Left kidney (tissue), 8 donors: ENCODE measurements at places on chromosomes 7 and 10. TPM values are rescaled to one million over a fixed set of nuclear protein-coding genes. Genes with fewer than 3 reads are reported as not detected.

DNA sequence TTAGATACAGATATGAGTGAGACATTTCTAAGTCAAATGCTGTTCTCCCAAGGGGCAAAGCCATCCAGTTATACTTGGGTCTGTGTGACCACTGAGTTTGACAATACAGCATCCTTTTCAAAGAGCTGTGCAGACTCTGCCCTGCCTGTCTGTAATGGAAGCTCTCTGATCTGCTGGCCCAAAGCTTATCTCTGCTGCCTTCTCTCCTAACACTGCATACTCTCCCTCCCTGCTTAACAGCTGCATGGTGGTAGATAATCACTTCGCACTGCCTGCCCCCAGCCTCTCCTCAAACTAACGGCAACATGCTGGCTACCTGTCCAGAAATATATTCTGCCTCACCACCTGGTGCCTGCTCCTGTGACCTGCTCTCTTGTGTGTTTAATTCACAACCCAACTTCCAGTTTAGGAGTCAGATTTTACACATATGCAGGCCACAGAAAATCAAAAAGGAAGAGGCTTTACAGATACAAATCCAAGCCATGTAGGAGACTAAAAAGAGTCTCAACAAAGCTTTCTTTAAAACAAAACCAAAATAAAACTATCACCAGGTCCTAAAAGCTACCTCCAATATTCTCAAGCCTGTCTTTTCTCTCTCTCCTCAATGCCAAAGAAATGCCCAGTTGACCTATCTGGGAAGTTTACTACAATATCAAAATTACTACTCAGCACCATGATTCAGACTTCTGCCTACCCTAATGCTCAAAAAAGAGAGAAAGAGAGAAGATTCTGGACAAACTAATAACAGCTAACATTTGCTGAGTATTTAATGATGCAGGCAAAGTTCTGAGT is 145.6 kb downstream of the RELN start:
- DNase-seq: no peak

DNA sequence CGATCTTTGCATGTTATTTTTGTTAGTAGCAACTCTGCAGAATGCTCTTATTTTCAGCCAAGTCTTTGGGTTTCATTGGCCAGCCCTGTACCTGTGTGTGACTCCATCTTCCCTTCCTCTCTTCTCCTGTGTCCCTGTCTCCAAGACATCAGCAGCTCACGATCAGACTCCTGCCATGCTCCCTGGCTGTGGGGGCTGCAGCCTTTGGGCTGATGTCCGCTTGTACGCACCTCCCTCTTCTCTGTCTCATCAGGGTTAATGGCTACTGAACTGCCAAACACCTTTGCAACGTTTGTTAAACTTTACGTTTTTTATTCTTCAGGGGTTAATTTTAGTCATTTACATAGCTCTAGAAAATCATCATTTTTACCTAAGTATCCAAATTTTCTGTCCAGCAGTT is 103.5 kb upstream of the RET start:
- DNase-seq: no peak

DNA sequence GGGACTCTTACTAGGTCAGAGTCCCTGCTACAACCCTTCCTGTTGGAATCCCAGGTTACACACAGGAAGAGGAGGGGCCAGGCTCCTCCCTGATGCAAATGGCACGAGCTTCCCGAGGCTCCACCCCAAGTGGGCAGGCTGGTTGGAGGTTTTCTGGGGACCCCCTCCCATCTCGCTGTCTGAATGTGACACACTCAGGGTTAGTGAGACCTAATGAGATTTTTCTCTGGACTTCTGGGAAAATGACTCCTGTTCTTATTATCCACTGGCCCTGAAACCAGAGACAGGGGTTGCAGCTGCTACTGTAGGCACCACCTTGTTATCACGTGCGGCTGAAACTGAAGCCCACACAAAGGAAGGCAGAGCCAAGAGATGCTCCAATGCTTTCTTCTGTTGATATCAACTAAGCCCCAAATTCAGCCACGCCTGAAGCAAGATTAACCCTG is 103.3 kb downstream of the FAM107B start:
- no peak for DNase-seq

DNA sequence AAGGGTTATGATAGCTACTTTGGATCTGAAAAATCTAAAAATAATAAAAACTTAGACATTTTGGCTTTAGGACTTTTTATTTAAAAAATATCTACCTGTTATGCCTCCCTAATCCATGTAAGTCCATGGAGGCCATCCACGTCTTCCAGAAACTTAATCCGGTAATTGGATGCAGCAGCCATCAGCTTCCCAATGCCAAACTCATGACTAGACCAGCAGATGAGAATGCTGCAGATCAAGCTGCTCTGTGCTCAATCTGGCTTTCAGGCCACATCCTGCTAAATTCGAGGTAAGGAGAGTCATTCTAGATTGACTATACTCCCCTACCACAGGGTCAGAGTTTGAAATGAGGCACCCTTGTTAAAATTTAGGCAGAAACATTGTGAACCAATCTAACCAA is 168.5 kb upstream of the TCERG1L start:
- no peak for DNase-seq

DNA sequence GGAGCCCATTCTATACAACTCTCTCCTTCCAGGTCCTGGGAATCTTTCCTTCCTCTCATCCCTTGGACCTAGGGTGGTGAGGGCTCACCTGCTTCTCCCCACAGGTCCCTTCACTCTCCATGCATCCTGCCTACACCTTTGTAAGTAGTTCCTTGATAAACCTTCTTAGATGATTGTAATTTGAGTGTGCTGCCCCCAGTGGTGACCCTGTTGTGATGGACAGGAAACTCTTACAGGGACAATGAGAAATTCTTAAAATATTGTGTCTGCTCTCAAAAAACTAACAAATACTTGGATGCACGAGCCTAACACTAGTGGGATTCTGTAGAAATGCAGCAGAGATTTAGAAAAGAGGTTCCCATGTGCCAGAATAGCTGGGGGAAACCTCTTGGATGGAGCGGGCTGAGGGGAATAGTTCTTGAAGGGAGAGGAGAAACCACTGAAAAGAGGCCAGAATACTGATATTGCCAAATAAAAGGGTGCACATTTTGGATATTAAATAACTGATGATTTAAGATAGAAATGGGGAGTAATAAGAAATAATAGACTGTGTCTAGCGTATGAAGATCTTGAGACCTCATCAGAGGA is 6.7 kb upstream of the PAXIP1 start:
- no peak for DNase-seq

DNA sequence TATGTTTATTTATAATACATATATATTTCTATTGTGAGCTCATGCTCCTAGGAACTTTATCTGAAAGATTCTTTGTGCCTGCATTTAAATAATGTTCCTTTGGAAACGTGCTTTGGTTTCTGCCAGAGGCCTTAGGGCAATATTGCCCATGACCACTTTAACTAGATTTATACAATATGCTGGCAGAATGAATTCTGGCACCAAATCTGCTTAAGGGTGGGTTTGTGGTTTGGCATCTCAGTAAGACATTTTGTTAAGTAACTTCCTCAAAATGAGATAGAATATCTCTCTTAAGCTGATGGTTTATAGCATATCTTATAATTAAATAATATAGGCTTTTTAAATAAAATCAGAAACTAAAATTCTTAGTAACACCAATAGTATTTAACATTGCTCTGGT is 252.9 kb downstream of the RNLS start:
- no peak for DNase-seq

Gene FBXO24
- 2.6 TPM for polyA plus RNA-seq

Gene UCN3
- 1.0 TPM for polyA plus RNA-seq

Gene ST8SIA6
- 1.7 TPM for polyA plus RNA-seq

Gene OR2A12
- 0.05 TPM for polyA plus RNA-seq

Gene DDX50
- polyA plus RNA-seq: 68.4 TPM
